ENCODE measurements at places on chromosomes 7 and 10.

GRCh38 chr7:41832941-41833340 is 130.1 kb upstream of the INHBA start:
- no peak for DNase-seq

DNA sequence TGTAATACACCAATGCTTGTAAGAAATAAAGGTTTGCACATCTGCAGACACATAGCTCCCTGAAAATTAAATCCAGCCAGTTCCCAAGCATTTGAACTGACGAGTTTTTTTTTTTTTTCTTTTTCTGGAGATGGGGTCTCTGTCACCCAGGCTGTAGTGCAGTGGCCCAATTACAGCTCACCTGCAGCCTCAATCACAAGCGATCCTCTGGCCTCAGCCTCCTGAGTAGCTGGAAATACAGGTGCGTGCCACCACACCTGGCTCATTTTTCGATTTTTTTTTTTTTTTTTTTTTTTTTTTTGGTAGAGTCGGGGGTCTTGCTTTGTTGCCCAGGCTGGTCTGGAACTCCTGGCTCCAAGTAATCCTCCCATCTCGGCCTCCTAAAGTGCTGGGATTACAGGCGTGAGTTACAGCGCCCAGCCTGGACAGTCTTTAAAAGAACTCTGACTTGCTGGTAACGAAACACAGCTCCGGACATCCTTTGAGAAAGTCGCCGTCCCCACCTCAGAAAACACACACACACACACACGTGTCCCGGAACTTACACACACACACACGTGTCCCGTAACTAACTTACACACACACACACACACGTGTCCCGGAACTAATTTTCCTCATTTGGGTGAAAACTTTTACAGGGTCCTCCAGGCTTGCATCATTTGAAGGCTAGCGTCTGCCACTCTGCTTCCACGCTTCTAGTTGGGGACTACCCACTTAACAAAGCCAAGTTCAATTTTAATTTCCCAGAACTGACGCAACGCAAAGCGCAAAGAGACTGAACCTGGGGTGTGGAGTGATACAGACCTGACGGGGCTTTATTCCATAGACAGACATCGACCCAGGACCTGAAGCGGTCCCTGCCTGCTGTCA is 18.6 kb downstream of the OCM2 start:
- no peak for DNase-seq

DNA sequence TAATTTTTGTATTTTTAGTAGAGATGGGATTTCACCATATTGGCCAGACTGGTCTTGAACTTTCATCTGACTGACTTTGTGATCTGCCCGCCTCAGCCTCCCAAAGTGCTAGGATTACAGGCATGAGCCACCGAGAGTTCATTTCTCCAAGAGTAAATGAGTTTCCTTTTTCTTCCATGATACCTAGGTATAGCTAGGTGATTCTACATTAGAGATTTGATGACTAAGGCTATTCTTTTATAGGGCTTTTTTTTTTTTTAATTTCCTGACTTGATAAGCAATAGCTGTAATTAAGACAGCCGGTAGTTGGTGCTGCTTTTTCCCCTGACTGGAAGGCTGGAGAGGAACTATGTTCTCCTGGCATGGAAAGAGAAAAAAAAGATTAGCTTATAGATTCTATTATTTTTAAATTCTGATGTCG is 3.3 kb downstream of the PTPN12 start:
- no peak for DNase-seq

GRCh38 chr10:93991114-93991513 is 2.6 kb upstream of the PLCE1 start:
- DNase-seq, result no peak
